ENCODE measurements at places on chromosomes 2 and 18. TPM values are rescaled to one million over a fixed set of nuclear protein-coding genes. Genes with fewer than 3 reads are reported as not detected.

Gene VWA3B
- 0.77 TPM for total RNA-seq

Gene PTH2R
- not detected for total RNA-seq

Gene NHEJ1
- total RNA-seq: 22.0 TPM

Gene ITGB1BP1
- total RNA-seq: 34.5 TPM

Gene PSMA8
- total RNA-seq: not detected

Gene ACTG2
- total RNA-seq: 0.74 TPM

Gene SCN3A
- 0.98 TPM for total RNA-seq

Gene CACNB4
- 0.12 TPM for total RNA-seq

Gene SERPINB5
- total RNA-seq: not detected

Gene DUSP2
- 24.4 TPM for total RNA-seq

Gene C2orf15
- not detected for total RNA-seq

Gene DSEL
- total RNA-seq: 0.06 TPM

Gene DNAJC5G
- total RNA-seq: not detected

Gene PRSS56
- total RNA-seq: not detected

Gene GPR39
- 8.1 TPM for total RNA-seq

Gene IL36B
- total RNA-seq: not detected

Gene KYNU
- total RNA-seq: 11.7 TPM

Gene CRACDL
- 1.3 TPM for total RNA-seq

Data from Daoy (cell line).